ENCODE measurements at places on chromosomes 4 and X. TPM values are rescaled to one million over a fixed set of nuclear protein-coding genes. Genes with fewer than 3 reads are reported as not detected.

DNA sequence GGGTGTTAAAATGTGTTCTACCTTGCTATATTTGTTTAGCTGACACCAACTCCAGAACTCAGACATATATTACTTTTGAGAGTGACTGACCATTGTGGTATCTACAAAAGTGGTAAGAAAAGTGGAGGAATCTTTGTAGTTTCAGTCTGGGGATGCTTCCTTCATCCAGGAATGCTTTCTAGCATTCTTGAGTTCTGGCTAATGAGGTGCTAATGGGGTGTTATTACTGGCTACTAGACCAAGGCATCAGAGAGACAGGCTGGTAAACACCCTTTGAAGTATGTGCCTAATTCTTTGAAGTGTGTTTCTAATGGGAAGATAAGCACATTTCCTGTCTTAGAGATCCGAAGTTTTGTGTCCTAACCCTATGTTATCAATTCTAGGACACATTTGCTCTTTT, 310.4 kb downstream of the SPRY1 start:
- no peak overlapping the region for H3K27ac ChIP-seq
- DNase-seq = no peak

- no peaks in the 10 kb centered on the region for H3K4me1 ChIP-seq
- no peak for DNase-seq
- H3K4me3 ChIP-seq = no peak overlapping the region
- no peaks in the 10 kb centered on the region for H3K36me3 ChIP-seq
- H3K27me3 ChIP-seq = no peaks in the 10 kb centered on the region
Observed at GRCh38 chr4:7983296-7983695, 43.6 kb upstream of the AFAP1 start.

DNA sequence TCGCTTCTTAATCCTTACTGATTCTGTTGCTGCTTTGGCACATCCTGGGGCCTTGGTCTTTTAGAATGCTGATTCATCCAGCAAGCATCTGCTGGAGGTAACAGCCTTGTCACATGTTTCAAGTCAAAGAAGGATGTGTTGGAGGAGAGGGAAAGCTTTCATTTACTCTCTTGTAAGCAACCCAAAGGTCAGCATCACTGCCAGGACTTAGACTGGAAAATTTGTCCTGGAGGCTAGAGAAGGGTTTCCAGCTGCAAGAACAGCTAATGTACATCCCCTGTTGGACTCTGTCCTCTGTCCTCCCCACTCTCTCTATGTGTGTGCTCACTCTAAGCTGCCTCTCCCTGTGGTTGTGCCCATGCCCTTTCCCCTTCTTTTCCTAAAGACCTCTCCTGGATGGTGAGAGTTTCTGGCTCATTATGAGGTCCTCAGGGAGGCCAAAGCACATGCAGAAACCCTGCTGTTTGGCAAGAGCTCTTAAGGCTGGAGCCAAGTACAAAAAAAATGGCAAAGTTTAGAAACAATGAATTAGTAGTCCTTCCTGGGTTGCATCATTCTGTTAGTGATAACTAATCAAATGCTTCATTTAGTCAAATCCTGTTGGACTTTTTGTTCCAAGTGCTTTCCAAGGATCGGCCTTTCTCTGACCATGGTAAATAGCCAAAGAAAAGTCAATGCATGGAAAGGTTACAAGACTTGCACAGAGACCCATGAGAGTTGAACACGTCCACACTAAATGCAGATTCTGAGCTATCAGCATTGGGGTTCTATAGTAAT, 13.4 kb upstream of the SRPX start:
- no peaks in the 10 kb centered on the region for H3K27me3 ChIP-seq
- no peak for DNase-seq
- no peaks in the 10 kb centered on the region for H3K4me1 ChIP-seq
- no peak overlapping the region for H3K4me3 ChIP-seq
- no peak overlapping the region for H3K27ac ChIP-seq

DNA sequence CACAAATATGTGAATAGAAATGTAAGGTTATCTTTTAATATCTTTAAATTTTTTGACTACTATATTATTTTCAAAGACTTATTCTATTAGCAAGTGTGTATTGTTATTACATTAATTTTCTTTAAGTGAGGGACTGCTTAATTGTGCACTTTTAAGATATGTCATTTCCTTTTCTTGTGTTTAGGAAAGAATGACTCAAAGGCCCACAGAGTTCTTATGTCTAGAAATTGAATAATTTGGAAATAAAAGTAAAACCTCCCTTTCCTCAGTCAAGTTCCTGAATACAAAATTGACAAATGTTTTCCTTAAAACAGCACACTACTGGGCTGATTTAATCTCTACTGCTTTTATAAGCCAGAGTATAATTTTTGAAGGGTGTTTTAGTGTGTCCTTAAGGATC, 169.7 kb downstream of the TMEM47 start:
- H3K27ac ChIP-seq = no peak overlapping the region
- DNase-seq = no peak
- H3K36me3 ChIP-seq = no peaks in the 10 kb centered on the region
- no peaks in the 10 kb centered on the region for H3K4me1 ChIP-seq
- H3K4me3 ChIP-seq = no peak overlapping the region

DNA sequence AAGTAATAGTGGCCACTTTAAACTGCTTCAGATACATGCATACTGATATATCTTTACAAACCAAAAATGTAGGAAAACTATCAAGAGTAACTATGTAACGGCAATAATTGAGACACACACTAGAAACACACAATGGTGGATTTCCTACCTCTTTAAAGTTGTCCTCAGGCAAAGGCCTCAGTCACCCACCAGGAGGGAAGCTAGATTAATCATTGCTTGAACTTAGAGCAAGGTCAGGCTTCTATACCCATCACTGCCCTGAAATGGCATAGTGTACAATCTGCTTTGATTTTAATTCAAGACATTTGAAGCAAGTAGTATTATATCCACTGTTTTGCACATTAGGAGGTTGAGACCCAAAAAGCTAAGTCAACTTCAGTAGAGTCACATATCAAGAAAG, 110.9 kb downstream of the AREG start:
- no peak overlapping the region for H3K4me3 ChIP-seq
- no peaks in the 10 kb centered on the region for H3K4me1 ChIP-seq
- no peak overlapping the region for H3K27ac ChIP-seq
- DNase-seq = no peak

- H3K4me1 ChIP-seq = no peaks in the 10 kb centered on the region
- no peak overlapping the region for H3K4me3 ChIP-seq
Observed at GRCh38 chrX:71454222-71454621, 78.7 kb upstream of the OGT start.

GRCh38 chr4:165133150-165133549, 20.5 kb upstream of the TMEM192 start:
- H3K4me1 ChIP-seq = no peaks in the 10 kb centered on the region
- H3K27ac ChIP-seq = no peak overlapping the region
- no peak for DNase-seq
- no peaks in the 10 kb centered on the region for H3K27me3 ChIP-seq

Gene TEX13B
- total RNA-seq = not detected

Gene PABPC5
- 0.12 TPM for total RNA-seq

Gene ADRA2C
- total RNA-seq = 0.81 TPM

Gene DIPK2B
- total RNA-seq = 1.6 TPM

Gene LETM1
- total RNA-seq = 23.8 TPM

Gene TLR1
- 10.5 TPM for total RNA-seq

All from right lobe of liver (tissue), 6 donors.